Forelimb muscle (tissue), 1 donor: ENCODE measurements at places on chromosomes 2 and 18. TPM values are rescaled to one million over a fixed set of nuclear protein-coding genes. Genes with fewer than 3 reads are reported as not detected.

GRCh38 chr2:43228321-43228751 is 1.9 kb upstream of the ZFP36L2 start:
- DNase-seq = no peak

DNA sequence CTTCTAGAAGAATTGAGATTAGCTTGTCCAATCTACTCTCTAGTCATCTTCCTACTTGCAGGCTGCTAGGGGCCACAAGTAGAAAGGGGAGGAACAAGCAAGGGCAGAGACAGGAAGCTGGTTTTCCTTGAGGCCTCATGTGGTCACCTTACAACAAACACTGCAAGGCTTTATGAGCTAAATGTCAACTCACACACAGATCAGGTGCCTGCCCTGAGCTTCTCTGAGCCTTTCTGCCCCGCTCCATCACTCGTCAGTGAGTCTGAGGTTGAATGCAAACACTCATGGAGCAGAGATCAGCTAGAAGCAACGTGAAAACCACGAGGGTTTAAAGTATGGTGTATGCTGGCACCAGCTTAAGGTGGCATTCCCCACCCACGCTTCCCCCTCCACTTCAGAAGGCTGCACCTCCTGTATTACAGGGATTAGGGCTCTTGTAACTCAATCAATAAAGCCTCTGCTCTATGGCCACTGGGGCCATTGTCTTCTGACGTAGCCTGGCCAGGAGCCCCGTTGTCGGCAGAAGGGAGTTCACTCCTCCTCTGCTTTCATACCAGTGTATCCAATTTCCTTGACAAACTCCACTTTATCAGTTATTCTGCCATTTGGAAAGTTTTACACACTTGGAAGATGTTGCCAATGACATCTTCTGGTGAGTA is 5.4 kb upstream of the CRYGC start:
- no peak for DNase-seq

DNA sequence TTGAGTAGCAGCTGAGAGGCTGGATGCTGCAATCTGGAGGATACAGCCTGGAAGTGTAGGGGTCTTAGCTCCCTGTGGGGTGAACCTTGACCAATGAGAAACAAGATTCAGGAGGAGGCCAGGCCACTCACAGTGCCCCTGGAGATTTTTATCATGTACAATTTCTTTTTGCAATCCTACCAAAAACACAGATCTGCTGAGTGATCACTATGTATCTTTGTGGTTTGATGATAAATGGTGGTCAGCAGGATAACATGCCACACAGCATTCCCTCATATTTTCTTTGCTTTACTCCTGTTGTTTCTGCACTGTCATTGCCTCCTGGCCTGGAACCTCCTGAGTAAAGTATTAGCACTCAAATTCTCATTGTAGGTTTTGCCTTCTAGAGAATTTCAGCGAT is 357.9 kb downstream of the THSD7B start:
- no peak for DNase-seq

DNA sequence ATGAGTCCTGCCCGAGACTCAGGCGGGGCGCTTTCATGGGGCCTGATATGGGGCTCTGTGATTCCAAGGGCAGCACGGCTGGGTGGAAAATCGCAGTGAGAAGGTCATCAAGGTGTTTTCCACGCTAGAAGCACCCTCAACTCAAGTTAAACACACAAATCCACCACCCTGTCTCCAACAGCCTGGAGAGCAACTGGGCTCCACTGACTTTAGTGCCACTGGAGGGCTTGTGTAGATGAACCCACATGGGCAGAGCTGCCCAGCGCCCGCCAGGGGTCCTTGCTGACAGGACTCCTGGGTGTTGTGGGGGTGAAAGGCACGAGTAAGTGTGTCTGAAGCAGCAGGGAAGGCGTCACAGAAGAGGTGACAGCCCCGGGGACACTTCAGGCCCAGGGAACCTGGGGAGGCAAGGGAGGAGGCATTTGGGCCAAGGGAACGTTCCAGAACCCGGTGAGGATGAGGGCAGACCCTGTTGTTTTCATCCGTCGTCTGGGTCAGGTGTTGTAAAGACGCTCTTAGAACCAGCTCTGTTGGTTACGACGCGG is 51.8 kb upstream of the CTDP1 start:
- no peak for DNase-seq

- DNase-seq = no peak
These were observed 89.5 kb downstream of the PTH2R start for GRCh38 chr2:208496129-208496528.

- no peak for DNase-seq
These were observed 4.3 kb downstream of the EPG5 start for GRCh38 chr18:45962866-45963265.

DNA sequence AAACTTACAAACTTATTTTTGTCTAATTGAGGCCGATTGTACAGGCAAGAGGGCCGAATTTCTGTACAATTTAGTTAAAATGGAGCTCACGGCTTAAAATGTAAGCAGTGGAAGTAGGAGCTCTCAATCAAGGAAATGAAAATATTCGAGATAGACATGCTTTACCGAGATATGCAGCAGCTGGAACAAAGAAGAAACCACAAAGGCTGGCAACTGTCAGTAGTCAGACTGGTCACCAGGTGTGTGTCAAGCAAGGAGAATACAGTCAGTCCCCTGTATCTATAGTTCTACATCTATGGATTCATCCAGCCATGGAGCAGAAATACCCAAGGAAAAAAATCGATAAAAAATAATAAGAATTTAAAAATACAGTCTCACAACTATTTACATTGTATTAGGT is 122.6 kb downstream of the WDSUB1 start:
- DNase-seq = no peak

DNA sequence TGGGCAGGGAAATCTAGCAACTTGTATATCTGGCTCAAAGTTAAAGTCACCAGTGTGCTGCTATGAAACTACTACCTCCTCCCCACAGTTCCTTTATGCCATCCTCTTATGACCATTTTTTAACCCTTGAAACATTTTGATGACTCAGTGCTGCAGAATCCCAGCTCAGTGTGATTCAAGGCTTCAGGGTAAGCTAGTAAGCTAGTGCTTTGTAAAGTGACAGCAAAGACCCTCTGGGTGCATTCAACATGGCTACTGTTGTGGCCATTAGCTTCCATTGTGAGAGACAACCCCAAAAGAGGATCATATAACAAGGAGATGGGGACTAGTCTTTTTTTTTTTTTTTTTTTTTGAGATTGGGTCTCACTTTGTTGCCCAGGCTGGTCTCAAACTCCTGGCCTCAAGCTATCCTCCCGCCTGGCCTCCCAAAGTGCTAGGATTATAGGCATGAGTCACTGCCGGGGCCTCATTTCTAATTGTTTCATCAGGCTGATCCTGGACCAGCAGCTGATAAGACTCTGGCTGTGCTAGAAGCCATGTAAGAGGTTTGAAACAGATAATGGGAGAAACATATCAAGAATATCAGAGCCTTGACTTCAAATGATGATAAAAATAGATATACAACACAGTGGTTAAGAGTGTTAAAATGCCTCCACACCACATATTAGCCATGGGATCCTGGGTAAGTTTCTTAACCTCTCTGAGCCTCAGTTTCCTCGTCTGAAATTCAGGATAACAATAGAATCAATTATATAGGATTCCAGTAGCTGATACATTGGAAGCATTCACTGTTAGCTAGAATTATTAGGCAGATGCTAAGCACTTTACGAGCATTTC is 65.7 kb upstream of the RTN4 start:
- DNase-seq = no peak

DNA sequence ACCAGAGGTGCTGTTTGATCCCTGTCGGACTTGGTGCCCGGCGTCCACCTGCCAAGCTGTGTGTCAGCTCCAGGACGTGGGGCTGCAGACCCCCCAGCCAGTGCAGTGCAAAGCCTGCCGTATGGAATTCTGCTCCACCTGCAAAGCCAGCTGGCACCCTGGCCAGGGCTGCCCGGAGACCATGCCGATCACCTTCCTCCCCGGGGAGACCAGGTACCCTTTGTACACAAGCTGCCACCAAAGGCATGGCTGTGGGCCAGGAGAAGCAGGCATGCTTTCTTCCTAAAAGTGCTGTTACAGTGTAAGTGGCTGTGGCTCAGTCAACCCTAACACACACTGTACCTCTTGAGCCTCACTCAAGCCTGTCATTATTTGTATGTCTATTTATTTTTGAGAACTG is 103.3 kb downstream of the RNF144A start:
- no peak for DNase-seq

Gene SMYD1
- polyA plus RNA-seq = 375 TPM

Gene CIAO1
- polyA plus RNA-seq = 42.5 TPM

Gene GALR1
- 0.01 TPM for polyA plus RNA-seq

Gene COLEC12
- 38.7 TPM for polyA plus RNA-seq
